Stimulated activated CD4-positive, alpha-beta T cell treated with anti-CD3 and anti-CD28 coated beads, Interleukin-15, amount 100 ng/mL, for 1 hour (primary cell): ENCODE measurements at places on chromosomes 13 and 19.

- no peak for DNase-seq
Measured at GRCh38 chr13:112995395-112996191, 26.6 kb downstream of the MCF2L start.

- DNase-seq = no peak
Measured at GRCh38 chr19:38047049-38047438, 140.0 kb downstream of the SIPA1L3 start.

GRCh38 chr13:90122531-90122930 lies 1225.0 kb upstream of the MIR17HG start:
- no peak for DNase-seq

DNA sequence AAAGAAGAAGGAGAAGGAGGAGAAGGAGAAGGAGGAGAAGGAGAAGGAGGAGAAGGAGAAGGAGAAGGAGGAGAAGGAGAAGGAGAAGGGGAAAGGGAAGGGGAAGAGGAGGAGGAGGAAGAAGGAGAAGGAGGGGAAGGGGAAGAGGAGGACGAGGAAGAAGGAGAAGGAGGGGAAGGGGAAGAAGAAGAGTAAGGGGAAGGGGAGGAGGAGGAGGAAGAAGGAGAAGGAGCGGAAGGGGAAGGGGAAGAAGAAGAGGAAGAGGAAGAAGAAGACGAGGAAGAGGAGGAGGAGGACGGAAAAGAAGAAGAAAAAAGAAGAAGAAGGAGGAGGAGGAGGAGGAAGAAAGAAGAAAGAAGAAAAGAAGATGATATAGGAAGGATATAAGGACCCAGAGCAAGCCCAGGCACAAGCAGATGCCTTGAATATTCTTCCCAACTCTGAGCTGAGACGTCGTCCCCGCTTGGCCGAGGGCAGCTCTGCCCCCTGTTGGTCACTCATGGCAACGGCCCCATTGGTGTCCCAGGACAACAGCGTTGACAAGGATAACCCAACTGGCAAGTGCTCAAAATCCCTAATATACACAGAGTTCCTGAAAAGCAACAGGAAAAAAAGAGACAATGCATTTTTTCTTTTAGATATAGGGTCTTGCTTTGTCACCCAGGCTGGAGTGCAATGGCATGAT lies 30.6 kb upstream of the IGSF23 start:
- no peak for DNase-seq

DNA sequence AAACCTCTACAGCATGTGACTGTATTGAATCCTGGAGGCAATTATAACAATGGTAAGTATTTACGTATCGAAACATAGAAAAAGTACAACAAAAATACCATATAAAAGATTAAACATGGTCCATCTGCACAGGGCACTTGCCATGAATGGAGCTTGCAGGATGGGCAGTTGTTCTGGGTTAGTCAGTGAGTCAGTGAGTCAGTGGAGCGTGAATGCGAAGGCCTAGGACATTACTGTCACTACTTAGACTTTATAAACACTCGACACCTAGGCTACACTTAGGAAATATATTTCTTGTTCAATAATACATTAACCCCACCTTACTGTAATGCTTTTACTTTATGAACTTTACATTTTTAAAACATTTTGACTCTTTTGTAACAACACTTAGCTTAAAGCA lies 35.6 kb upstream of the TMTC4 start:
- no peak for DNase-seq

DNA sequence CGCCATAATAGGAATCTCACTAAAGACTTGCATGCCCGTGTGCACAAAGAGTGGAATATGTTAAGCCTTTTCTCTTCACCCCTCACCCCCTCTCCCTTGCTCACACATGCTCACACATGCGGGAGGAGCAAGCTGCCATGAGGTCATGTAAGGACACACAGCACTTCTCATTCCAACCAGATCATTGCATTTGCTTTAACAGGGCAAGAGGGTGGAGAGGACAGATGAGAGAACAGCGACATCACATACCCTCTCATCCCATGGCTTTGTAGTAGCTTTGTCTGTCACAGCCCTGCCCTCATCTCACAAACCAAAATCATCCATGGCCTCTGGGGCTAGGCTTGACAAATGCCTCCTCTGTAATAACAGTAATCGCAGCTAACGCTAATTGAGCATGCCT lies 145.6 kb upstream of the FRY start:
- DNase-seq = no peak

GRCh38 chr19:49469828-49470614 lies 4.0 kb upstream of the FLT3LG start:
- DNase-seq = peak; percentile 52

DNA sequence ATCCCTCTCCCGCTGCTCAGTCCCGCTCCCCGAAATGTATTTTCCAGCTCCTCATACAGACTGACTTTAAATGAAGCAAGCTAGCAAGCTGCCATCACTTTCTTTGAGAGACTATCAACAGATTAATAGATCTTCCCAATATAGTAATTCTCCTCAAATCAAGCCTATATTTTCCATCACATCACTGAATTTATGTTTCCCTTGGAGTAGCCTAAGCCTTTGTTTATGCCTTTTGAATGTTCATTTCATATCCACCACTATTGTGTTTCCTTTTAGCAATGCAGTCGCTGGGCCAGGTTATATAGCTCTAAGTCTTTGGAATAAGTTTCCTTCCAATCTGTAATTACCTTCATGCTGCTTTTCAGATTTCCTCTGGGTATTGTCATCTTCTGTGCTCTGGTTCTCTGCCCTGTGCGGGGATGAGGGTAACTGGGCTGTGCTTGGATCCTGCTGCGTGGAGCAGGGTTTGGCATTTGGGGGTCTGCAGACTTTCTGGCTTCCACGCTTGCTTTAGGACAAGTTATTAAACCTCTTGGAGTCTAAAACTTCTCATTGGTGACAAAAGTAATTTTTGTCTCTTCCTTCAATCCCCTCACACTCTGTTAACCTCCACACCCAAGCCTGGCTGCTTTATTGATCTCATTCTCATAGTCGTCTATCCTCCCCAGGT lies 256.9 kb downstream of the DLEU7 start:
- no peak for DNase-seq

GRCh38 chr13:107025991-107026390 lies 458.1 kb upstream of the ARGLU1 start:
- no peak for DNase-seq

GRCh38 chr19:4980067-4980466 lies 11.2 kb downstream of the KDM4B start:
- no peak for DNase-seq

DNA sequence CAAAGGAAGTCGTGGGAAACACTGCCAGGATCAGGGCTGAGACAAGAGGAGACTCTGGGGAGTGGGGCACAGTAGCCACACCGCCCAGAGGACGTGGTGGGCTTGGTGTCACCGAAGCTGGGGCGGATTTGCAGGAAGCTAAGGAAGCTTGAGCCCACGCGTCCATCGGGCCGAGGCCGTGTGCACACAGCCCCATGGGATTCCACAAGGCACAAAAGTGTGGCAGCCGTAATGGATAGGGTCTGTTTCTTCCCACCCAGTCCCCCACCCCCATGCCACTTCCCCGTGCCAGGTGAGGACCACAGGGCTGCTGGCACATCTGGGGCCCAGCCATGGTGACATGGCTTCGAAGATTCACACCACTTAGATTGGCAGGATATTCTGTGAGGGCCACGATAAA lies 153.2 kb upstream of the SPACA7 start:
- DNase-seq = no peak

DNA sequence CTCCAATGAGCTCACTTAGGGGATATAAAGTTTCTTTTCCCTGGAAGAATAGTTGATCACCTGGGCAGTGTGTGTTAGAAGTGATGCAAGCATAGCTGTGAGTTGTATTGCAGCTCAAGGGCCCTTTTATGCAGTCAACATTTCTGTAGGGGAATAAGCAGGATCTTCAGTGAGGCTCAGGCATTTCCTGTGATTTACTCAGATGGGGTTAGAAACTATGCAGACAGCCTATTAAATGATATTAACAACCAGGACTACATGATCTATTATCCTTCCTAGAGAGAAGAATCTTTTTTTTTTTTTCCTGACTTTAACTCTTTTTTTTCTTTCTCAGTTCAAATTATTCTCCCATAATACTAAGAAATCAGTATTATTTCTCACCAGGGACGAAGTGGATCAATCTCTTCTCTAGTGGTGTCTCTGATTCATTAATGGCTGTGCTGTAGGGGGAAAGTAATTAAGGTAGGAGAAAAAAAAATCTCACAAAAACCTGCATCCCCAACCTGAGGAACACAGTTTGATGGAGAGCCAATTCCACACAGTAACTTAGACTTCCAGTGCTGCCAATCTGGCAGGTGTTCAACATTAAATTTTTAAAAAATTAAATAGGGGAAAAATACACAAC lies 126.4 kb upstream of the SLC10A2 start:
- no peak for DNase-seq

GRCh38 chr19:18007917-18008673 lies at the start of gene ARRDC2:
Gene ARRDC2 (plus strand): TSS chr19:18008170. CDS start chr19:18008311, 141 bp downstream.
- DNase-seq = peak; percentile 78

- no peak for DNase-seq
Measured at GRCh38 chr19:40420451-40420765, 5.4 kb downstream of the SERTAD1 start.

DNA sequence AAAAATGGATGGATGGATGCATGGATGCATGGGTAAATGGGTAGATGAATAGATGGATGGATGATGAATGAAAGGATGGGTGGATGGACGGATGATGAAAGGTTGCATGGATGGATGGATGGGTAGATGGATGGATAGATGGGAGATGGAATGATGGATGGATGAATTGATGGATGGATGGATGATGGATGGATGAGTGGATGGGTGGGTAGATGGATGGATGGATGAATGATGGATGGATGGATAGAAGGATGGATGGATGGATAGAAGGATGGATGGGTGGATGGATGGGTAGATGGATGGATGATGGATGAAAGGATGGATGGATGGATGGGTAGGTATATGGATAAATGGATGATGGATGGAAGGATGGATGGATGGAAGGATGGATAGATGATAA lies 115.1 kb upstream of the LSM14A start:
- no peak for DNase-seq

- DNase-seq = no peak
Measured at GRCh38 chr13:38429916-38430315, 80.3 kb downstream of the UFM1 start.

GRCh38 chr13:57311009-57311586 lies 144.1 kb downstream of the PRR20E start:
- no peak for DNase-seq

DNA sequence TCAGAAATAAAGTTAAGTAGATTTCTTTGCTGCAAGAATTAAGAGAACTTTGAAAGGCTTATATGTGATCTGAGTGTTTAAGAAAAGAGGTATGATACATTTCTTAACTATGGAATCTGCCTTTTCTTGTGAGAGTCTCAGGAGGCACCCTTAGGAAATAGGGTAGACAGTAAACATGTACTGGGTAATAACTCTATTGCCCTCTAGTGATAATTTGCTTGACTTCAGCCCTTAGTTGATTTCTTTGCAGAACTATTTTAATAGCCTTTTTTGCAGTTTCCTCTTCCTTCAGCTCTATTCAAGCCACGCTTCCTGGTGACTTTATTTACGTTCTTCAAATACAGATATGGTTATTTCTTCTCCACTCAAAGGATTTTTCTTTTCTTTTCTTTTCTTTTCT lies 37.0 kb upstream of the CCNA1 start:
- no peak for DNase-seq

- no peak for DNase-seq
Measured at GRCh38 chr13:54175466-54175865, 1146.9 kb downstream of the OLFM4 start.

DNA sequence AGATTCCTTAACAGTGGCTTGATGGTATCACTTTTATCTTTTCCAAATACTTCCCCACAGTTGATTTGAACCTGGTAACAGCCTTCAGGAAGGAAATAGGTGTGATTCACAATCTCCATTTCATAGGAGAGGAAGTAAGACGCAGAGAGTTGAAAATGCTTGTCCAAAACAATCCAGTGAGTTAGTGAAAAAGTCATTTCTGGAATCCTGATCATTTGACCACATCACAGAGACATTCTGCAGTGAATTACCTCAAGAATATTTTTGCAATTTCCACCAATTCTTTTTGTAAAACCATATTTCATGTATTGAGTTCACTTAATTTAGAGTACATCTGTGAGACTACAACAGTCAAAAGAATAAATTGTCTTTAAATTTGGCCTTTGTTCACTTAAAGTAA lies 292.8 kb downstream of the DCLK1 start:
- DNase-seq = no peak

- DNase-seq = no peak
Measured at GRCh38 chr19:14746886-14747285, 31.5 kb downstream of the ADGRE2 start.

GRCh38 chr13:113546571-113547237 lies 37.8 kb upstream of the TFDP1 start:
- DNase-seq = no peak

DNA sequence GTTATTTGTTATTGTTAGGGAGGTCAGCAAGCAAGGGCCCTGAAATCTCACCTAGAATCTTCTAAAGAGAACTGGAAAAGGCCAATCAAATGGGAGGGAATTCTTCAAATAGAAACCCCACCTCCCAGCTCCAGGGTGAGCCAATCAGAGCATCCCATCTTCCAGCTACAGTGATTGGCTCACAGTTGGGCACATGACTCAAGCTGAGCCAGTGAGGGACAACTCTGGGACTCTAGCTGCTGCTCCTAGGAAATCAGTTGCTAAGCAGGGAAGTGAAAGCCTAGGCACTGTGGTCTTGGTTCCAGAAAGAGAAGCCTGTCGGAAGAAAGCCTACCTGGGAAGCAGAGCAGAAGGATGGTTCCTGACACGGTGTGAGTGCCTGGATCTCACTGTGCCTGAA lies 13.4 kb downstream of the TM6SF2 start:
- no peak for DNase-seq

GRCh38 chr13:35888457-35888883 lies 242.7 kb downstream of the DCLK1 start:
- DNase-seq = no peak

GRCh38 chr19:35151273-35152065 lies 3.1 kb upstream of the FXYD5 start:
- no peak for DNase-seq

DNA sequence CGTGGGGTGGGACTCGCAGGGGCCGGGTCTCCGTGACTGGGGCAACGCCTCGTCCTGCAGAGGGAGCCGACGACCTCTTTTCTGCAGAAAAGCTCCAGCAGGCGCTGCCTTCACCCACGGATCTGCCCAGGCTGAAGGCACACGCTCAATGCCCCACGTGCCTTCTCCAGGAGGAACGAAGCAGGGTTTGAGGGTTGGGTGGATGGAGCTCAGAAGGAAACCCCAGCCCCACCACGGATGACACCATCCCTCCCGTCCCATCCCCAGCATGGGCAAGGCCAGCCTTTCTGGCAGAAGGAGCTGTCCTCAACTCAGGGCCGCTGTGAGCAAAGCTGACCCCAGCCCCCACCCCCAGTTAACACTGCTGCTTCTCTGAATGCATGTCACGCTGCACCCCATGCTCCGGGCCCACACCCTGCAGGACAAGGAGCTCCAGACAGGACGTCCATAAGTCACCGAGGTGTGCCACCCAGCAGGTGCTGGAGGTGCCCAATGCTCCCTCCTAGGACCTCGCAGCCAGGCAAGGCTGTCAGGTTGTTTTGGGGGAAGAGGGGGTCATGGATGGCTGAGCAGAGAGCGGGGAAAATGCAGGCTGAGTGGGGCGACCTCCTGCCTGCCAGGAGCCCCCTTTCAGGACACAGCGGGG lies 7.4 kb downstream of the C19orf25 start:
- no peak for DNase-seq

GRCh38 chr13:61142506-61142905 lies 273.1 kb downstream of the PCDH20 start:
- DNase-seq = no peak

GRCh38 chr13:43572656-43573360 lies 214.0 kb downstream of the ENOX1 start:
- DNase-seq = no peak

- no peak for DNase-seq
Measured at GRCh38 chr19:28605501-28606268, 607.3 kb downstream of the UQCRFS1 start.
